Activated naive CD8-positive, alpha-beta T cell treated with anti-CD3 and anti-CD28 coated beads, Interleukin-2, amount 50 U/mL, for 24 hours (primary cell): ENCODE measurements at places on chromosomes 13 and 19.

DNA sequence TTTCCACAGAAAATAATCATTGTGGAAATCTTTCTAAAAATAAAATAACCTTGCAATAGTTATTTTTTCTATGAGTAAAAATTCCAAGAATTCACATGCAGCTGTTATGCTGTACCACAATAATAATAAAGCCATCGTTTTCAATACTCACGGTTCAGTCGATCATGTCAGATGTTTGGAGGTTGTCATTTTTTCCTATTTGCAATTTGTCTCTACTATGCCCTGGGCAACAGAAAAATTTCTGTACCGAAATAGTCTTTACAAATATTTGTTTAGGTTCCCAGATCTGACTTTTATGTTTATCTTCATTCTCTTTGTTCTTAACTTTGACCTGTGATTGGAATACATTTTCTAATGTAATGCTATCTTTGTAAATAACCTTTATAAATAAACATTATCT lies 79.7 kb downstream of the ESD start:
- no peak overlapping the region for H3K4me3 ChIP-seq
- H3K36me3 ChIP-seq: peaks cover 13% of the 10 kb centered on the region
- no peak overlapping the region for H3K27ac ChIP-seq
- DNase-seq: no peak
- no peaks in the 10 kb centered on the region for H3K4me1 ChIP-seq

GRCh38 chr19:31334101-31334848 lies 15.0 kb downstream of the TSHZ3 start:
- H3K27me3 ChIP-seq: peaks cover 20% of the 10 kb centered on the region
- DNase-seq: no peak
- H3K4me1 ChIP-seq: peaks cover 6% of the 10 kb centered on the region
- no peak overlapping the region for H3K4me3 ChIP-seq

DNA sequence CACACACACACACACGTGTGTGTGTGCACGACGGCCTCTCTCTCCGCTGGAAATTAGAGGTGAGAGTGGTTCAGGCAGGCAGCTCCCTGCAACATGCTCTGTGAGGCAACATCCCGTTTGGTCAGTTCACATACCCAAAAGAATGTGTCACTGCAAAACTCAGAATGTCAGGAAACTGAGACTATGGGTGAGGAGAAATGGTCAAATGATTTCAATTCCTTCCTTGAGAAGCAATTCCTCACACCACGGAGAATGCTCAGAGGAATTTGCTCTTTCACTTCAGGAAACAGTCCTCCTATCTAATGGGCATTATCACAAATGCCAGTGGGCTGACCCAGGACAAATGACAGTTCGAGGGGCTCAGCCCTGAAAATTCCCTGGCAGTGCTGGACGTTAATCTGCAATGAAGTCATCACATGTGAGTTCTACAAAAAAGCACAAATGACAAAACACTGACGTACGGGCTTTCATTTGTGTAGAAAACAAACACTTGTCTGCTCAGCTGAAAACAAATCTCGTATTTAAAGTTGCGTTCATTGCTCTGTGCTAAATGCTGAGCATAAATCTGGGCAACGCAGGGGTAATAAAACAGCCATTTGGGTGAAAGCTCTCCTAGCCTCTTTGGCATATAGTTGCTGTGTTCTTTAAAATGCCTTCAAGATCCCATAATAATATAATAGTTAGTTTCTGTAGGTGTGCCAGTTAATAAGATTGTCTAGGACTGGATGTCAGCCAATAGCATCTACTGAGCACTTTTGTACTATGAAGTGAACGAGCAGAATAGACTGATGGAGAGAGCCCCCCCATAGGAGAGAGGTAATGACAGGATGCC lies 18.6 kb upstream of the LATS2 start:
- H3K36me3 ChIP-seq: no peaks in the 10 kb centered on the region
- H3K4me3 ChIP-seq: no peak overlapping the region

DNA sequence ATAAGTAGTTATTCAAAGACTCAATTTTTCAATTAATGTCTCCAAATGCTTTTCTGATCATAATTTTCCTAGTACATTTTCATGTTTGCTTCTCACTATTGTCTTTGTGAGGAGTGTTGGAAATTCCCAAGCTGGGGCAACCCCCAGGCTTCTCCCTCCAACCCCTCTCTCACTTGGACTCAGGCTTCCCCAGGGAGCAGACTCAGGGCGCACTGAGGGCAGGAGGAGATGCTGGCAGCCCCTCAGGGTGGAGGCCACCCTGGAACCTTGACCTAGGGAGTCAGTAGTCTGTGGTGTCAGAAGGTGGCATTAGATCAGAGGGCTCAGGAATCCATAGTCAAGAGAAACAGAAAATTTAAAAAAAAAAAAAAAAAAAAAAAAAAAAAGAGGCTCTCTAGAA lies 86.5 kb upstream of the IRS2 start:
- DNase-seq: no peak
- H3K4me1 ChIP-seq: no peaks in the 10 kb centered on the region
- H3K4me3 ChIP-seq: no peak overlapping the region
- H3K27ac ChIP-seq: no peak overlapping the region
- H3K36me3 ChIP-seq: no peaks in the 10 kb centered on the region
- H3K27me3 ChIP-seq: peaks cover 10% of the 10 kb centered on the region

DNA sequence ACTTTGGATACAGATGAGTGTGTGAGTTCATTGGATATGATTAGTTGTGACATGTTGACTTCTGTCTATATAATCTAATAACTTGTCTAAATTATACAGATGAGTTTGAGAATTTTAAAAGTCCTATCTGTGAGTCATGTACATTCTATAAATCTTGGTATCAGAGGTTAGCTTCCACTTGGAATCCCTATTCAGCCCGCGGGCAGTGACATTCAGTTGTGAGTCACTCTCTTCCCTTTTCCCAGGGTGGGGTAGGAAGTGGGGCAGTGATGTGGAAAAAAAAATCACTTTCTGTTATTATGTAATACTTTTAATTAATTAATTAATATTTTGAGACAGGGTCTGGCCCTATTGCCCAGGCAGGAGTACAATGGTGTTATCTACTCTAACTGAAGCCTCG lies 33.0 kb upstream of the ZNF808 start:
- H3K36me3 ChIP-seq: peaks cover 34% of the 10 kb centered on the region
- DNase-seq: no peak
- no peaks in the 10 kb centered on the region for H3K4me1 ChIP-seq
- H3K27me3 ChIP-seq: no peaks in the 10 kb centered on the region
- H3K27ac ChIP-seq: no peak overlapping the region
- H3K4me3 ChIP-seq: no peak overlapping the region

- H3K4me1 ChIP-seq: peaks cover 31% of the 10 kb centered on the region
- DNase-seq: no peak
- H3K36me3 ChIP-seq: no peaks in the 10 kb centered on the region
- H3K27me3 ChIP-seq: no peaks in the 10 kb centered on the region
- H3K27ac ChIP-seq: no peak overlapping the region
- no peak overlapping the region for H3K4me3 ChIP-seq
Observed at GRCh38 chr19:13040948-13041292, 45.6 kb downstream of the NFIX start.

DNA sequence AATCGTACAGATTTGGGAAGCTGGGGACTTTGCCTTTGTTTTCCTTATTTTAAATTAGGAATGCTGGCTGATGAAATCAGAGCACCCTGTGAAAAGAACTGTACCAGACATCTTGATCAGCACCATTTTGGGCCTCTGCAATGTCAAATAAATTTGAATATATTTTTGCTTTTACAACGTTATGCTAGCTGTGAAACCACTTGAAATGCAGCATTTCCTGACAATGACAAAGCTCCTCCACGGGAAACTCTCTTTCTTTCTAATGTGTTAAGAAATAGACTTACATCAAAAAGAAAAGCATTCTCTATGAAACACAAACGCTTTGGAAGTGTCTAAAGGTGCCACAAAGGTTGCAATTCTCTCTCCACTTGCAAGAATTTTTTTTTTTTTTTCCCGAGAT lies 47.1 kb upstream of the MAP3K10 start:
- DNase-seq: no peak
- H3K4me1 ChIP-seq: peaks cover 52% of the 10 kb centered on the region
- H3K27me3 ChIP-seq: no peaks in the 10 kb centered on the region
- H3K4me3 ChIP-seq: peak overlapping the region; percentile 63
- H3K27ac ChIP-seq: peak overlapping the region; percentile 88
